ENCODE measurements at places on chromosomes 6 and 20.

GRCh38 chr6:105384004-105384403 lies 18.9 kb downstream of the PREP start:
- DNase-seq, result no peak

DNA sequence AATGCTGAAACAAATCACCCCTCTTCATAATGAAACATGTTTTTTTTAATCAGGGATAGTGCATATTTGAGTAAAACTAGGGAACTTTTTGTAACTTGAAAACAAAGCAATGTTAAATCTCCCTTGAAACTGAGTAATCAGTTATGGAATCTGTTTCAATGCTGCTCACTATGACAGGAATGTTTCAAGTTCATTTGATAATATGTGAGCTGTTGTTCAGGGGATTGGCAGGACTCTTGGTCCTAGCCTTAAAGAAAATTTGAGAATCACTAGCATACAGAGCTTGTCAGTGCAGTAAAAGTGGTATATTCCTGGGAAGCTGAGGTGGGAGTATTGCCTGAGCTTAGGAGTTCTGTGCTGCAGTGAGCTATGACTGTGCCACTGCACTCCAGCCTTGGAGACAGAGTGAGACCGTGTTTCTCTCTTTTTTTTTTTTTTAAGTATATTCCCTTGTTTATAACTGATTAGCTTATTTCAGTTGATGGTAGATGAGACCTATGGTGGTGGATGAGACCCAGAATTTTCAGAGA lies 21.6 kb upstream of the CALHM6 start:
- DNase-seq, result no peak

DNA sequence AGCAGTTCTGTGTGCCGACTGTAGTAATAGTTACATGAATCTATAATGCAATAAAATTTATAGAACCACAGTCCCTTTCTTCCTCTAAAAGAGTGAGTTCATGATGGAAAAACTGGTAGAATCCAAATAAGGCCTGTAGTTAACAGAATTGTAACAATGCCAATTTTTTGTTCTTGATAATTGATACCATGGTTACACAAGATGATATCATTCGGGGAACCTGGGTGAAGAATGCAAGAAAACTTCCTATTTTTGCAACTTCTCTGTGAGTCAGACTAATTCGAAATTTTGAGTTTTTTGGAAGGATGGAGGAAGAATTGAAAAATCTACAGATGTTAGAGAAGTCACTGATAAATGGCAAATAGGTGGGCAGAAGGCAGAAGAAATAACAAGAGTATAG lies 381.8 kb downstream of the CDKAL1 start:
- DNase-seq, result no peak

GRCh38 chr6:14447240-14447639 lies 329.7 kb downstream of the CD83 start:
- DNase-seq, result no peak

DNA sequence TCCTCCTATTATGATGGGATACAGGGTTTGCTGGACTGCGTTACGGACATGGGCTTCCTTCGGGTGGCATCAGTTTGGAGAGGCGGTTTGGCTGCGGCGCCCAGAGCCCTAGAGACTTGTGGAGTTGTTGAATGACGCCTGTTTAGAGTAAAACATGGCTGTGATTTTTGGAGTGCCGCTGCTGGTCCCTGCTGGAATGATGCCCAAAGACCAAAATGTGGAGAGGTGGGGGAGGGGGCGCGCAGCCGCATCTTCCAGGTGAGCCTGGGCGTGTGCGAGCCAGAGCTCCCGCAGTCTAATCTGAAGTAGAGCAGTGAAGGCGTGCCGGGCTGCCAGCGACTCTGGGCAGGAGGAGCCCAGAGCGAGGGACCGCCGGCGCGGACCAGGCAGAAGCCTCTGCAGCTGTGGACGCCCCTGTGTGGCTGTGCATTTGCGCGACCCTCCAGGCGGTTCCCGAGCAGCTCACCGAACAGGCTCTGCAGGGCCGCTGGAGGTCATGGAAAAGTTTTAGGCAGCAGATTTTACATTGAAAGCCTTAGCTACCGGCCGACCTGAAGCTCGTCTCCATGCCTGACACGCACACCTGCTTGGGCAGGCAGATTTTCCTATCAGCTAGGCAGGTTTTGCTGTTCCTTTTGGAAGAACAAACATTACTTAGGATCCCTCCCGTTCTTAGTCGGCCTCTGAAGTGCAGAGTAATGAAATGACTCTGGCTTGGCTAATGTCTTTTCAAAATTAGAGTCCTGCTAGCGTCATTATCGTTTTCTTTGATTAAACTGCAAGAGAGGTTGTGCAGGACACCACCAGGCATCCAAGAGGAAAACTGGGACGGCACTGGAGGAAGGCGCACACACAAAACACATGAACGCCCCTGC lies 298.2 kb downstream of the PHACTR1 start:
- DNase-seq, result no peak

DNA sequence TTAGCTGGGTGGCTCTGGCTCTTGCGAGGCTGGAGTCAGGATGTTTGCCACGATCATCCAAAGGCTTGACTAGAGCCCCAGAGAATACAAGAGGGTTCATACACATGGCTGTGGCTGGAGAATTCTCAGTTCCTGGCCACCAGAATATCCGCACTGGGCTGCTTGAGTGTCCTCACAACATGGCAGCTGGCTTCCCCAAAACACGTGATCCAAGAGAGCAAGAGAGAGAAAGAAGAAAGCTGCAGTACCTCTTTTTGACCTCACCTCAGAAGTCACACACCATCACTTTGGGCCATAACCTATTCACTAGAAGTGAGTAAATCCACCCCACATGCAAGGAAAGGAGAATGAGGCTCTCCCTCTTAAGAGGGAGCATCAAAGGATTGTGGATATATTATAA lies 21.5 kb upstream of the BPIFB1 start:
- DNase-seq, result no peak

GRCh38 chr20:7980332-7981046 lies 39.1 kb downstream of the TMX4 start:
- peak; percentile 27 for DNase-seq

- peak; percentile 38 for DNase-seq
Measured at GRCh38 chr20:56411759-56412472, at the start of gene CASS4. TSS of gene CASS4 (plus strand) at chr20:56412260. CDS start at chr20:56412459, 199 bp downstream.

DNA sequence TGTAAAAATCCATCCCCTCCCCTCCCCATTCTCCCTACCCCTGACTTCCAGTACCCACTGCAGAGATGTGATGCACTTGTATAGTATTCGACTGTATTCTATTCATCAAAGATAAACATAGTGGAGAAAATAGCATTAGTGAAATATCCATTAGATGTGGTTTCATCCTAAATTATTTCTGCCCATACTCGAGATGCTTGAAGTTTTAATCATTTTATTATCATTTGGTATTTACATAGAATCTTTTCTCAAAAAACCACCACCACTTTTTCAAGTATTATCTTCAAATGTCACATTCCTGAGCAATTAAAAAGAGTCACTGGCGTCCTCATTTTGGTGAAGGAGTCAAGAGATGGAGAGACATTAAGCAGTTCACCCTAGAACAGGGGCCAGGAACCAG lies 181.9 kb downstream of the HAO1 start:
- no peak for DNase-seq

Measured in activated CD4-positive, alpha-beta T cell treated with anti-CD3 and anti-CD28 coated beads, Interleukin-2, amount 50 U/mL, for 16 hours (primary cell).